ENCODE measurements at places on chromosomes 2 and 18. TPM values are rescaled to one million over a fixed set of nuclear protein-coding genes. Genes with fewer than 3 reads are reported as not detected.

Gene COLEC12
- polyA plus RNA-seq = not detected

Gene MARCHF4
- polyA plus RNA-seq = not detected

Gene ZNF516
- 0.74 TPM for polyA plus RNA-seq

Gene PID1
- polyA plus RNA-seq = not detected

Gene SNED1
- 5.6 TPM for polyA plus RNA-seq

Gene STAMBP
- polyA plus RNA-seq = 66.4 TPM
